ENCODE measurements at places on chromosomes 5 and 9. TPM values are rescaled to one million over a fixed set of nuclear protein-coding genes. Genes with fewer than 3 reads are reported as not detected.

PITX1 gene
- 191 TPM for total RNA-seq

SLCO4C1 gene
- total RNA-seq, result under 0.01 TPM

LRRC19 gene
- total RNA-seq, result not detected

C5 gene
- total RNA-seq, result 1.6 TPM

TSSK1B gene
- under 0.01 TPM for total RNA-seq

SNCAIP gene
- 0.07 TPM for total RNA-seq

FAM120A gene
- total RNA-seq, result 120 TPM

PLCXD3 gene
- not detected for total RNA-seq

PCDHGA7 gene
- under 0.01 TPM for total RNA-seq

UBE2QL1 gene
- total RNA-seq, result not detected

PCDHA4 gene
- total RNA-seq, result 2.3 TPM

UBAC1 gene
- 31.4 TPM for total RNA-seq

TMEM161B gene
- 26.7 TPM for total RNA-seq

LCN10 gene
- total RNA-seq, result not detected

SLC1A3 gene
- total RNA-seq, result 16.9 TPM

SLC27A6 gene
- total RNA-seq, result 0.34 TPM

RGS7BP gene
- total RNA-seq, result not detected

NUTM2G gene
- not detected for total RNA-seq

RANBP17 gene
- total RNA-seq, result 5.5 TPM

INSYN2B gene
- 0.07 TPM for total RNA-seq

PCDHGA3 gene
- total RNA-seq, result 0.36 TPM

TPPP gene
- total RNA-seq, result 2.7 TPM

PCDHGB2 gene
- 1.7 TPM for total RNA-seq

CBY3 gene
- not detected for total RNA-seq

PLPP7 gene
- total RNA-seq, result not detected

CDX1 gene
- not detected for total RNA-seq

INSL4 gene
- not detected for total RNA-seq

PCDHGA10 gene
- total RNA-seq, result 1.7 TPM

HTR1A gene
- total RNA-seq, result not detected
